ENCODE measurements at places on chromosomes 7 and 10. TPM values are rescaled to one million over a fixed set of nuclear protein-coding genes. Genes with fewer than 3 reads are reported as not detected.
A peak's percentile ranks its signal among the peaks of the same experiment; 100 is the strongest.

DNA sequence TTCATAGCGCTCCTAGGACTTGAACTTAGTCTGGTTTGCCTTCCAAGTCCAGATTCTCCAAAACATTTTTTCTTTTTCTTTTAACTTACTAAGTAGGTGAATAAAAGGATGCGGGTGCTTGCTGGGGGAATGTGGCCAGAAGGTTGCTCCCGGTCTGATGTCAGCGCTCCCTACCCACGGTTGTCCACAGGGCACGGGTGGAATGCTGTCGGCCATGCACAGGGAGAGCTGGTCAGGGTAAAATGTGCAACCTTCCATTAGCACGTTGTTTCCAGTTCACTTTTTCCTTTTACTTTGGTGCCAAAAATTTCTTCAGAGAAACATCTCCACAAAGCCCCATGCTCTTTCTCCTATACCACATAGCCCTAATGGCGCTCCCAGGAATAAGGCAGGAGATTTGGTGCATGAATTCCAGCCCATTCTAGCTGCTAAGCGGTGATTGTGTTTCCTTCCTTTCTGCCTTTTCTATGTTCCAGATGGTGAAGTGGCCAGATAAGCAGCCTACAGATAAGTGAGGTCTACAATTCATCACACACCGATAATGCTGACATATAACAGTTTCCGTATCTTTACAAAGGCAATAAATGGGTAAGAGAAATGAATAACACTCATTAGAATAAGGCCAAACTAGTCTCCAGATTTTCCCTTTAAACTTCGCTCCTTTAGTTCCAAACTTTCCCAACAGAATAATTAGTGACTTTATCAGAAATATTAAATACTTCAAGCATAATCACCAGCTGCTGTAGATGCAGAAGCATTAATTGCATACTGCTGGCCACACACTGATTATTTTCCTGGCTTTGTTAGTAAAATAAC is 138.3 kb upstream of the FGFR2 start:
- no peak for DNase-seq

DNA sequence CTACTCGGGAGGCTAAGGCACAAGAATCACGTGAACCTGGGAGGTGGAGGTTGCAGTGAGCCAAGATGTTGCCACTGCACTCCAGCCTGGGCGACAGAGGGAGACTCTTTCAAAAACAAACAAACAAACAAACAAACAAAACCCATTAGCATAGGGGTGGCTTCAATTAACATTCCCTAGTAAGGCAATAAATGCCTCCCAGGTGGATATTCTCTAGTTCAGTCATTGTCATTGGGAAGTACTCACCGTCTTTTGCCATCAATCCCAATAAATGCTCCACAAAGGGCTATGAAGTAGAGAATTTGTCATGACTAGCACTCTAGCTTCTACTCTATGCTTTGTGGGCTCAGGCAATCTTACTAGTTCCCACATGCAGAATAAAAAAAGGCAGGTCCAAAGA is 11.7 kb upstream of the TMEM254 start:
- no peak for DNase-seq

DNA sequence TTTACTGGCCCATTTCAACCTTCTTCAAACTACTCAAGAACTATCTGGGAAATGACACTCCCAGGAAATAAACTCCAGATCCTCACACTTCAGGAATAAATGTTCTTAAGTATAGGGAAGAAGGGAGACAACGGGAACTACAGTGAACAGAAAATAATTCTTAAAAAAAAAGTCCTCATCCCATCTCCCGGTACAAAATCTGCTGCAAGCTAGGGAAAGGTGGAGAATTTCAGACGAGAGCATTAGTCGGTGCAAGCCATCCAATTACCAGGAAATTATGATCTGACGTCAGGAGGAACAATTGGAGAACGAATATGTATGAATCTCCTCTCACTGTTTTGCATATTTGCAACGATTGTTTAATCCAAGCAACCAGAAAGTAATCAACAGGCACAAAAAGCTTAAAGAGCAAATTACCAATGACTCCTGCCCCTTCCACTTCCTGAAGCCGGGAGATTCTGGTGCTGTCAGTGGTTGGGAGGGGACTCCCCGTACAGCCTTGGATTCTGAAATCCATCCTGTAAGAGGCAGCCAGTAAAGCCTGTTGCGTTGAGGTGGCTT is 15.1 kb upstream of the GATA3 start:
- DNase-seq, result no peak

GRCh38 chr10:133035952-133036351 is 51.8 kb upstream of the ADGRA1 start:
- no peak for DNase-seq

- no peak for DNase-seq
Measured at GRCh38 chr10:101896225-101896877, 52.8 kb upstream of the KCNIP2 start.

- DNase-seq, result no peak
Measured at GRCh38 chr10:122532601-122533296, 27.8 kb upstream of the DMBT1 start.

DNA sequence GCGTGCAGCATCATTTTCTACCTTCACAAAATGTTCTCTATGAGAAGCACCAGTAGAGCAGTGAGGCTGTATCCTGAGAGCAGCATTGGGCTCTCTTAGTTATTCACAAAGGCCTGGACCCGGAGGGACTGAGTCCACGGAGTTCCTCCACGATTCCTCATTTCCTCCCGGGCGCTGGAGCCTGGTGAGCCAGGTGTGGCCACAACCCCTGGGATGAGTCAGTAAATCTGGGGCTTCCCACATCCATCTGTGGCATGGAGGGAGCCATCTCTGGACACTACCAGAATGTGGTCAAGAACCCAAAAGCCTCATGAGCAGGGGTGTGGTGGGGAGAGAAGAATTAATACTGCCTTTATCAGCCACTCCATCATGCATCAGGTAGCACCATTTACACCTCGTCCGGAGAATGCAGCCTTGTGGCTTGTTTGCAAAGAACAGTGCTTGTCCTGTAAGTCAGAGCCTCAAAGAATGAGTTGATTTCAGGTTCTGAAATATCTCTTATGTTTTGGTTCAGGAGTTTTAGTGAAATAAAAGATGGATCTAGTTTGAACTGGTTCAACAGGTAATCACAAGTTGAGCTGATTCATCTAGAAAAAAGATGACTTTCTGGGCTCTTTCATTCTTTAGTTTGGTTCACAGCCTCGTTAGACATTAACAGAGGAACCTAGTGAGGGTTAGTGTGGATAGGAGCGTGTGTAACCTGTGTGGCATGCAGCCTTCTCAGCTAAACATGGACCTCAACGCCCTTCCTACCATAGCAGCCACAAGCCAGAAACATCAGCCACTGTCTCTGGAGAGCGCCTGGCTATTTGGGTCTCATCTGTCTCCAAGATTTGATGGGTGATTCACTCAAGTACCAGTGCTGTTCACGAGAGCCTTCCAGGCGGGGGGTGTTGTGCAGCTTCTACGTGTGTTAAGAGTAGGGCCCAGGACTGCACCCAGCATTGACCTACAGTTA is 95.2 kb downstream of the WDR37 start:
- DNase-seq, result no peak

- DNase-seq, result no peak
Measured at GRCh38 chr7:23545493-23545892, 13.7 kb upstream of the TRA2A start.

GRCh38 chr7:26326211-26326610 is 34.5 kb downstream of the SNX10 start:
- DNase-seq, result no peak

- no peak for DNase-seq
Measured at GRCh38 chr10:69835875-69836730, 34.4 kb downstream of the COL13A1 start.

DNA sequence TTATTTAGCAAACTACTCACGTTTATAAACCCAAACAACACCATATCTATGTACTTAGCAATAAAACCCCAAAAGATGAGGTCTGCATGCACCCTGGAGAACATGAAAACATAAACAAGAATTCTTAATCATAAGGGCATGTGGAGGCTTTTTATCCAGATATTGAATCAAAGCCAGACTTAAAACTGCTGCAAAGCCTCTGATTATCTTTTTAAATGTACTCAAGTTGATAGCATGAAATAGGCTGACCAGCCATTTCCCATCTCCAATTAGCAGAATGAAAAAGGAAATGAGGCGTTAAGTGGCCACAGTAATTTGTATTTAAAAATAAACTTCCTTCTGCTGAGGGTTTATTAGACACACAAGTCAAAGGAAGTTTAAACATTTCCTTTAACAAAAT is 48.3 kb downstream of the ITIH5 start:
- no peak for DNase-seq

GRCh38 chr7:18877874-18878273 is 239.6 kb downstream of the TWIST1 start:
- no peak for DNase-seq

- no peak for DNase-seq
Measured at GRCh38 chr7:30068117-30068516, 39.9 kb downstream of the PLEKHA8 start.

- DNase-seq, result no peak
Measured at GRCh38 chr7:89029864-89030263, 234.3 kb upstream of the TEX47 start.

- DNase-seq, result no peak
Measured at GRCh38 chr7:104482362-104483037, 154.1 kb downstream of the LHFPL3 start.

DNA sequence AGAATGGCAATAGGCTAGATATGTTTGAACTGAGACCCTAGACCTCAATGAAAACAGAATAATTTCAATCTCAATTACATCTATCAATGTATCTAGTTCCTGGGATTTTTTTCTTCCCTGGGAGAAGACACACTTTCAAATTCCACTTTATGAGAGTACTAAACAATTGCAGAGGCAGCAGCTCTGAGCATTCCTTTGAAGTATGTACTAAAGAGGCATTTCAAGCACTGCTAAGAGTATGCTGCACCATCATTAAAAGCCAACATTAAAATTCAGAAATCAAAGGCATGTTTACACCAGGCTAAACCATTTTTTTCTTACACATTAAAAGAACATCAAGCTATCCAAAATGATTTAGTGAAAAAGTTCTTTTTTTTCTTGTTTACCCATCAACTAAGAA is 297.9 kb upstream of the CACNA2D1 start:
- no peak for DNase-seq

- DNase-seq, result no peak
Measured at GRCh38 chr7:84123965-84124547, 70.5 kb downstream of the SEMA3A start.

- DNase-seq, result no peak
Measured at GRCh38 chr7:120431016-120431415, 158.0 kb downstream of the KCND2 start.

GRCh38 chr7:103569621-103570305 is 123.8 kb upstream of the SLC26A5 start:
- DNase-seq, result no peak

DNA sequence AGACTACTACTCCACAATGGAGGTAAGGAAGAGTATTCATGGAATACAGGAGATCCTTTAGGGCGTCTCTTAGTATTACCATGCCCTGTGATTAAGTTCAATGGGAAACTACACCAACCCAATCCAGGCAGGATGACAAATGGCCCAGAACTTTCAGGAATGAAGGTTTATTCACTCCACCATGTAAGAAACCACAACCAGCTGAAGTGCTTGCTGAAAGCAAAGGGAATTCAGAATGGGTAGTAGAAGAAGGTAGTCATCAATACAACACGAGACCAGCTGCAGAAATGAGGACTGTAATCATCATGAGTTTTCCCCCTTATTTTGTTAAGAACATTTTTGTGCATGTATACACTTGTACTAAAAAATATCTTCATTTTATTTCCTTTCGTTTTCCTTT is 76.6 kb downstream of the GPR37 start:
- no peak for DNase-seq

DNA sequence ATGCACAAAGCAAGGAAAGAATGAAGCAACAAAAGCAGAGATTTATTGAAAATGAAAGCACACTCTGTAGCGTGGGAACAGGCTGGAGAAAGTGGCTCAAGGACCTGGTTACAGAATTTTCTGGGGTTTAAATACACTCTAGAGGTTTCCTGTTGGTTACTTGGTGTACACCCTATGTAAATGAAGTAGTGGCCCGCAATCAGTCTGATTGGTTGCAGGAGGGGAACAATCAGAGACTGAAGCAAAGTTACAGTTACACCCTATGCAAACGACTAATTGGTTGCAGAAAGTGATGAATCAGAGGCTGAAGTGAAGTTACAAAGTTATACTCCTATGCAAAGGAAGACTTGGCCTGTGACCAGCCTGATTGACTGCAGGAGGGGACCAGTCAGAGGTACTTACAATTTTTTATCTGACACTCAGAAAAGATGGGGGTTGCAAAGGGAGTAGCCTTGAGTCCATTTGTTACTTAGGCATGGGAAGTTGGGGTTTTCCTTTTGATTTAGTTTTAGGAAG is 3.6 kb upstream of the MTPN start:
- peak; percentile 56 for DNase-seq

- DNase-seq, result no peak
Measured at GRCh38 chr10:70682920-70683600, 10.8 kb downstream of the ADAMTS14 start.

GRCh38 chr7:24444666-24445440 is 128.4 kb upstream of the PALS2 start:
- no peak for DNase-seq

- peak; percentile 41 for DNase-seq
Measured at GRCh38 chr10:30821261-30821993, 191.9 kb upstream of the LYZL2 start.

GRCh38 chr10:77016278-77016815 is 621.3 kb downstream of the KCNMA1 start:
- DNase-seq, result no peak

GRCh38 chr10:16192337-16192736 is 244.5 kb upstream of the PTER start:
- DNase-seq, result no peak

DNA sequence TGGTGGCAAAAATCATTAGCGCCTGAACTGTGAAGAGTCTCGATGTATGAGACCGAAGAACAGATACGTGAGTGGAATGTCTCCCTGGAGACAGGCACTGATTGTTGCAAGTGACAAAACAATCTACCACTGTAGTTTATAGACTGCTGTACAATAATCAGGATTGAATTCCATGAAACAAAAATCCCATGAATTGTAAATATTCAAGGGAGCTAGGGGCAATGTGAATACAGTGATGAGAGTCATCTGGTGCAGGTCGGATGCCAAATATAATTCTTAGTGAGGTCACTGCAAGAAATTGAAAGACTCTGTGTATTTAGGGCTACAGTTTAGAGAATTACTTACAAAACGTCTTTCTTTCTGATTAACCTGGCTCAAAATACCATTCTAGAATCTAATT is 594.4 kb upstream of the VSTM2A start:
- no peak for DNase-seq

The STK17A gene
- total RNA-seq, result 14.2 TPM

The UNC5B gene
- total RNA-seq, result 45.7 TPM

The COL13A1 gene
- 2.1 TPM for total RNA-seq

The EGFR gene
- 341 TPM for total RNA-seq

The PNLIPRP2 gene
- total RNA-seq, result not detected

The FKBP6 gene
- total RNA-seq, result not detected

The TLX1 gene
- not detected for total RNA-seq

The CCL24 gene
- total RNA-seq, result 2.6 TPM

The SLC39A12 gene
- total RNA-seq, result not detected

The ZNF277 gene
- total RNA-seq, result 20.6 TPM

The AP4M1 gene
- total RNA-seq, result 33.2 TPM

The KLF14 gene
- total RNA-seq, result 0.42 TPM

The TRIM50 gene
- total RNA-seq, result not detected

The MYH16 gene
- total RNA-seq, result not detected

The ANXA8 gene
- 194 TPM for total RNA-seq

The NUTM2E gene
- not detected for total RNA-seq
